Nephron progenitor cell (in vitro differentiated cells): ENCODE measurements at places on chromosomes 7 and 10.
A peak's percentile ranks its signal among the peaks of the same experiment; 100 is the strongest.

DNA sequence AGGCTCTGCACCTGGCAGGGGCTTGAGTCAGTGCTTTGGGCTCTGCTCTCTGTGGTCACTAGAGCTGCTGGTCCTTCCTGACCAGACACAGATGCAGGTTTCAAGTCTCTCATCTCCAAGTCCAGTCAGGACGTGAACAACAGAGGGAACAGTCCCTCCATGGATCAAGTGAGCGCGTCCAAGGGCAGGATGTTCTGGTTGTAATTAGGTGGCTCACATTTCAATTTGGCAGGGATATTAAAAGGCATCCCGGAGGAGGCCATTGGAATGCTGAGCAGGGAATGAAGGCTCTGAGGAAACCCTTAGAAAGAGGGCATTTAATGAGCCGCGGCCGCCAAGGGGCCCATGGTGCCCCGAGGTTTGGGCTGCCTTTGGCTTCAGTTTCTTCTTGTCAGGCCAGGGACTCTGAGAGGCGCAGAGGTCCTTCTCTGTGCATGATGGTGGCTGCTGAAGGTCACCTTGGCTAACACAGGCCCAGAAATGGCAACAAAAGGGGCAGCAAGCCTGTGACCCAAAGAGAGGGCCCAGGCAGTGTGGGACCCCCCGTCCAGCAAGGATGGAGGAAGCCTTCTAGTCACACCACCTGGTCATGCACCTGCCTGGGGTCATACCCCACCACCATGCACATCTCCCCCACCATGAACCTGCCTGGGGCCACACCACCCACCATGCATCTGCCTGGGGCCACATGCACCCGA lies 30.7 kb upstream of the INPP5A start:
- no peak for DNase-seq

DNA sequence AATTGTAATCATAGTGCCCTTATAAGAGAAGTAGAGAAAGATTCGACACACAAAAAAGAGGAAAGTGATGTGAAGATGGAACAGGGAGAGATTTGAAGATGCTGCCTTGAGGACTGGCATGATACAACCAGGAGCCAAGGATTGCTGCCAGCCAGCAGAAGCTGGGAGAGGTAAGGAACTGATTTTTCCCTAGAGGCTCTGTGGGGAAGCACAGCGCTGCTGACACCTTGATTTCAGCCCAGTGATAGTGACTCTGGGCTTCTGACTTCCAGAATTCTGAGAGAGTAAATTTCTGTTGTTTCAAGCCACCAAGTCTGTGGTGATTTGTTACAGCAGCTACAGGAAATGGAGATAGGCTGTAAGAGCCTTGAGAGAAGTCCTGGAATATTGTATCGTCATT lies 98.2 kb downstream of the RAB11FIP2 start:
- DNase-seq: no peak

GRCh38 chr10:72146071-72146470 lies 57.7 kb upstream of the SPOCK2 start:
- peak; percentile 26 for DNase-seq

DNA sequence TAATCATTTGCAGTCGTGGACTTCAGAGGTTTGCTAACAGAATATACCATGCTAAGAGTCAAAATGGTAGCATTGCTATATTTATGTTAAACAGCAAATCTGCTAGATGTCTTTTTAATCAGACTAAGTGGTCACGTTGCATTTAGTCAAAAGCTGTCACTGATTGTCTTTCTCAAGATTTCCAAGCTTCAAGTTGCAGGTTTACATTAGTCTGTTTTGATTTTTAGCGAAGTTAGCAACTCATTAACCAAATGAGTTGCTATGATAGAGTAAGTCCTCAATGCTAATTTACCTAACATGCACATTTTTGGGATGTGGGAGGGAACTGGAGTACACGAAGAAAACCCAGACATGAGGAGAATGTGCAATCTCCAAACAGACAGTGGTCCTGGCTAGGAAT lies 653.2 kb downstream of the TNS3 start:
- DNase-seq: no peak

- DNase-seq: peak; percentile 79
These were observed 9.3 kb downstream of the RPP38 start for GRCh38 chr10:15106352-15107013.

- peak; percentile 81 for DNase-seq
These were observed 74.4 kb upstream of the PAX2 start for GRCh38 chr10:100670828-100671479.

GRCh38 chr7:76424413-76425111 lies at the start of gene ZP3:
Gene ZP3 (plus strand): TSS chr7:76424950. CDS start chr7:76424965, 15 bp downstream.
- no peak for DNase-seq

- no peak for DNase-seq
These were observed 47.6 kb downstream of the UNC5B start for GRCh38 chr10:71259815-71260501.

- no peak for DNase-seq
These were observed 743 bp downstream of the MKI67 start for GRCh38 chr10:128125416-128125943.

DNA sequence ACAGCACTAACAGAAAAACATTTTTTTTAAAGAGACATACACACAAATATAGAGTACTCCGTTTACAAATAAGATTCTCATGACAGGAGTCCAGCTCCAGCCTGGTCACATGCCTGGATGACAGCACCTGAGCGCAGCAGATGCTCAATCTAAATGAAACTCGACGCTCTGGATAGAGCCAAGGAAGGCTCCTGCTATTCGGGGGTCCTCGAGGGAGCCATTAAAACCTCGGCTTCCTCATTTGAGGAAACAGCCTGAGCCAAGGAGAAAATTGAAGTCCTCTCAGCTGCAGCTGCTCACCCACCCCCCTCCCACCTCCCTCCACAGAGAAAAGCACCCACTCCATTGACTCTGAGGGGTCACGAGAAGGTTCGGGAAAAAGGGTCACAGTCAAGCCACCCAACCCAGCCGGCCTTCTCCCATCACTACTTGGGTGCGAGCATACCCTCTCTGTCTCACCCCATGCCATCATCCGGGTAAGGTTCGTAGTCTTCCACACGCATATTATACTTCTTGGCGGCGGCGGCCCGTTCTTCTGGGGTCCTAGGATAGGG lies 673 bp downstream of the NDUFB8 start:
- DNase-seq: peak; percentile 30

- DNase-seq: no peak
These were observed 115.8 kb upstream of the VSTM2A start for GRCh38 chr7:54426406-54426805.

GRCh38 chr7:15309872-15310271 lies 251.9 kb downstream of the AGMO start:
- no peak for DNase-seq

- DNase-seq: peak; percentile 71
These were observed 12.9 kb upstream of the DENND2A start for GRCh38 chr7:140653319-140654108.

- no peak for DNase-seq
These were observed 179.5 kb downstream of the STK31 start for GRCh38 chr7:23889566-23889965.

DNA sequence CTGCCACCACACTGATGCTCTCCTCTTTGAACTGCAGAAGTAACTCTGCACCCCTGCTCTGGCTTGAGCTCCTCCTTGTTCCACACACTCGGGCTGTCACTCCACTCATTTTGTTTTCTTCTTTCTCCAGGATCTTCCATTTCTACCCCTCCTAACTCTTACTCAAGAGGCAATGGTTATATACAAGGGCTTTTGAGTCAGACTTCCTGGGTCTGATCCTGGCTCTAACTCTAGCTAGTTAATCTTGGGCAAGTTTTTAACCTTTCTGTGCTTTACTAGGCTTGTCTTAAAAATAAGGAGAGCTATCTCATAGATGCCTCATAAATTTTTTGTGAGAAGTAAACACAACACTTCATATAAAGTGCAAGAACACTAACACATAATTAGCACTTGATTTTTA lies 45.3 kb upstream of the GNAI1 start:
- DNase-seq: no peak

DNA sequence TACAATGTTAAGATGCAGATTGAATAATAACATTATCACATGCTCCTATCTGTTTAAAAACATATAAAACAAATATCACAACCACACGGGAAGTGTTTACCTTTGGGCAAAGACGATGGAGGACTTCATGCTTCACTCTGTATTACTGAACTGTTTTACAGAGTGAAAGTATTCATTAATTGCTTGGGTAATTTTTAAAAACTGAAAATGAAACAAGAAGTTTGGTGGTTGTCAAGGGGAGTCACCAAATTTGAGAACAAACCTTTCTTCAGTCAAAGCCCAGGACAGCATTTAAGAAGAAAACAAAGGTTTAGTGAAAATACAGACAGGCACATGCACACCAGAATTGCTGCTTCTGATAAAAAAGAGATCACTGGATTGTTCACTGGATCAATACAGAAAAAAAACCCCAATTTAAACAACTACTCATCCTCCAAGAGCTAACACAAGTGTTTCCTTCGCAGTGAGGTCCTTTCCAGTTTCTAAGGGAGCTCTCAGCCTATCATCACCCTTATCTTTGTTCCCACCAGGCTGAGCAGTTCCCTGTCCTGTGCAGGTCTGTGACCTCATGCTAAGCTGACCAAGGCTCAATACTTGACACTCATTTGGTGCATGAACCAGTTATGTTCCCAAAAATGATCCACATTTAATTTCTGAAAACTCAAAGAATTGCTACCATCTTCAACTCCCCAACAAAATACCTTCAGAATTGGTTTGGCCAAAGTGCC lies 8.8 kb downstream of the PARP12 start:
- no peak for DNase-seq

DNA sequence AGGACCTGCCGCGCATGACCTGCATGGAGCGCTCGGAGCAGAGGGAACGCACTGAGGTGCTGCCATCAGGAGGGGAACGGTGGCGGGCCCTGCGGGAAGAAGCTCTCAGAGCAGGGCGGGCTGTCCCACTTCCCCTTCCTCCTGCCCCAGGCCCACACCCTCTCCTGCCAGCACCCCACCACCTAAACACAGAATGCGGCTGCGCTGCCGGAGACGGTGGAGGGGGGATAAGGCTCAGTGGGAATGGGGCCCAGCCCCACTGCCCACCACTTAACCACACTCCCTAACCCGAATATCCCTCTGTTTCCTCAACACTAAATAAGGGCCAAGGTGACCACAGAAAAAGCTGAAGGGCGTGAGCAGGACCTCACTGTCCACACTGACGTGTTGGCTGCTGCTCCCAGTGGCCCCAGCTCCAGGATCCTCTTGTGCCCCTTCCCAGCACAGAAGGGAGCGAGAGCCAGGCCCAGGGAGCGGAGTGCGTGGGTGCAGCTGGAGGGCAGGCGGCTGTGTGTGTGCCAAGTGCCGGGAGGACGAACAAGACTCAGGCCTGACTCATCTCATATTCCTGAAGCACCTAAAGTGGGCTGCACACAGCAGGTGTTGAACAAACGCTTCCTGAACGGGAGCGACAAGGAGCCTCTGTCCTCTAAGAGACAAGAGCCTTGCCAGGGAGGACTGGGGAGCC lies 116.8 kb downstream of the MAD1L1 start:
- DNase-seq: no peak

GRCh38 chr10:88865281-88865876 lies 13.7 kb upstream of the ANKRD22 start:
- no peak for DNase-seq

DNA sequence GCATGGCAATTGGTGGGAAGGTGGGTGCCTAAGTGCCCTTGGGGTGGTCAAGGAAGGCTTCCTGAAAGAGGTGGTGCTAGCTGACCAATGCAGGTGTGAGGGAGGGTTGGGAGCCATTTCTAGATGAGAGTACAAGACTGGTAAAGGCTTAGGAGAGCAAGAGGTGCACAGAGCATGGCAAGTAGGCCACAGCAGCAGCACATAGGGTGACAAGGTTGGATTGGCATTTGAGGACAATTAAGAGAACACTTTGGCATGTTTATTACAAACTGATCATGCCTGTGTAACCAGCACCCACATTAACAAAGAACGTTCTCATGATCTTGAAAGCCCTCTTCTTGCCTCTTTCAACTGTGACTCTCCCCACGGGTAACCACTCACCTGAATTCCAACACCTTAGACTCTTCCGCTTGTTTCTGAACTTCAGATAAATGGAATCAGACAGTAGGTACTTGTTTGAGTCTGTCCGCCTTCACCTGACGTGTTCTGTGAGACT lies 107.6 kb downstream of the MYL10 start:
- no peak for DNase-seq

DNA sequence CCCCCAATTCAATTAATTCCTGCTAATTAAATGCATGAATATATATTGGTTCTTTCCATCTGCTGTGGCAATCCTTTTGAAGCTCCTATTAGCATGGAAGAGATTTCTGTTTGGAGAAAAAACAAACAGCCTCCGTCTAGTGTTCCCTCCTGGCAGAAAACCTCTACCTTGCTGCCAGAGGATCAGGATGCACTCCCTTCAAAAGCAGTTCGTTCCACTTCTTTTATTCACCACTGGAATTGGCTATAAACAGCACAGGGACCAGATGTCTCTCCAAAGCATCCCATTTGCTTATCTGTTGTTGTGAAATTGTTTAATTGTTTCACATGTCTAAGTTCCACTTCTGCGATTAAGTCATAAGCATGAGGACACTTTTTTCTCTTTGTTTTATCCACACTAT lies 77.8 kb upstream of the PTN start:
- no peak for DNase-seq

GRCh38 chr7:140003913-140004382 lies 58.8 kb downstream of the PARP12 start:
- DNase-seq: peak; percentile 42

DNA sequence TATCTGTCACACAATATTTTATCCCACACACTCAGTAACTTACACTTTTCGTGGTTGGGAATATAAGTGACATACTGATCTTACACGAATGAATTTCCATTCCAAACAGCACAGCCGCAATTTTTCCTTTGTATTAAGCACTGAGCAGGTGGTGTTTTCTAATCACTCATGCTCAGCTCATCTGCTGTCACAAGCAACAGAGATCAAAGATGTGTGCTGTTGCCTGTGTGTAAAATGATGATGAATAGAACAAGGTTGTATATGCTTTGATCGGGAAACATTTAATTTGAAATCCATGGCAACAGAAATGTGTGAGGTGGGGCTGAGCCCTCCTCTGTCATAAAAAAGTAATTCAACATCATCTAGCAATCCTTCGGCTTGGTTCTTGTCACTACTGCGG lies 927.7 kb upstream of the MBL2 start:
- DNase-seq: no peak

DNA sequence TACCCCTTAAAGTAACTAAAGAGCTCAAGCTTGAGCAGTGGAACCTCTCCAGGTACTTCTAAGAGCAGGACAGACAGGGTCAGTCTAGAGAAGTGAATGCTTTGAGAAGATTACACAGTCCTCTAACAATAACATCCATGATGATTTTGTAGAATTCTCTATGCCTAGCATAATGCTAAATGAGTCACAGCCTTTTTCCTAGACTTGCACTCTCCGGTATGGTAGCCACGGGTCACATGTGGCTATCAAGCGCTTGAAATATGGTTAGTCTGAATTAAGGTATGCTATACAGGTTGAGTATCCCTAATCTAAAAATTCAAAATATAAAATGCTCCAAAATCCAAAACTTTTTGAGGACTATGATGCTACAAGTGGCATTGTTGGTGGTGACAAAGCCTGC lies 166.6 kb upstream of the MKLN1 start:
- no peak for DNase-seq

GRCh38 chr10:124340033-124340760 lies 78.5 kb downstream of the OAT start:
- DNase-seq: no peak

GRCh38 chr10:88642209-88642608 lies 22.0 kb upstream of the LIPF start:
- no peak for DNase-seq

- DNase-seq: no peak
These were observed 164.2 kb downstream of the ACTR3B start for GRCh38 chr7:152923711-152924110.
